ENCODE measurements at places on chromosomes 5 and 9. TPM values are rescaled to one million over a fixed set of nuclear protein-coding genes. Genes with fewer than 3 reads are reported as not detected.

The FSD1L gene
- total RNA-seq, result 9.3 TPM

The PDLIM4 gene
- 7.3 TPM for total RNA-seq

The FGF1 gene
- total RNA-seq, result 0.23 TPM

The PDZD2 gene
- 4.0 TPM for total RNA-seq

The IL7R gene
- total RNA-seq, result 0.40 TPM

The AFF4 gene
- 78.9 TPM for total RNA-seq

The MARCOL gene
- total RNA-seq, result not detected

The GPRIN1 gene
- total RNA-seq, result 1.4 TPM

The LRRC8A gene
- 28.8 TPM for total RNA-seq

The SERF1B gene
- total RNA-seq, result 45.1 TPM

The PRRX2 gene
- total RNA-seq, result 9.7 TPM

The PCDHB13 gene
- total RNA-seq, result 1.9 TPM

The SLC36A2 gene
- total RNA-seq, result not detected

The CBY3 gene
- total RNA-seq, result not detected

All from hepatocyte (in vitro differentiated cells).